ENCODE measurements at places on chromosomes 5 and 9.

- no peak for DNase-seq
Observed at GRCh38 chr5:100119903-100120302, 415.3 kb upstream of the FAM174A start.

DNA sequence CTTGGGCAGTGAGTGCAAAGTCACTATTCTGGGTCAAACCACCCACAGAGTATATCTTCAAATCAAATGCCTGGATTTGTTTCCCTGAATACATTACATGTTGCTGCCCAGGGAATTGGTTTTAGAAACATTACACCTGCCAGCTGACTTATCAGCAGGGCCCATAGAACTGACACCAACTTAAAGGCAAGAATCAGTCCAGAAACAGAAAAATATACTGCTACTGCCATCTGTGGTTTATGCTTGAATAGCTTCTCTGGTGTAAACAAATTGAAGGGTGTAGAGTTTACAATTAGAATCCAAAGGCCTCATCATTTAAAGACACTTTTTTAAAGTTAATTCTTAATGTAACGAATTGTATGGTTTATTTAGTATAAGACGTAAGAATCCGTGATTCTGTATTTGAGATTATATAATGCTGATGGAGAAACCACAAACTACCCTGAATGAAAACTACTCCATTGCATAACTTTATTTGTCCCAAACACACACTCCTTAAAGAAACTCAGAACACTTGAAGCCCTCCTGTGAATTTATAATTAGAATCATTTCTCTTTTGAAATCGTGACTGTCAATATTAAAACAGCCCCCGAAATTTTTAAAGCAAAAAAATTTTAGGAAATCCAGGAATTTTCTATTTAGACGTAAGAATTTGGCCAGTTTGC lies 6.2 kb downstream of the NR6A1 start:
- DNase-seq: no peak

GRCh38 chr5:129003232-129003631 lies 37.9 kb downstream of the SLC27A6 start:
- no peak for DNase-seq

GRCh38 chr9:114669961-114670360 lies 12.0 kb downstream of the TEX48 start:
- no peak for DNase-seq

DNA sequence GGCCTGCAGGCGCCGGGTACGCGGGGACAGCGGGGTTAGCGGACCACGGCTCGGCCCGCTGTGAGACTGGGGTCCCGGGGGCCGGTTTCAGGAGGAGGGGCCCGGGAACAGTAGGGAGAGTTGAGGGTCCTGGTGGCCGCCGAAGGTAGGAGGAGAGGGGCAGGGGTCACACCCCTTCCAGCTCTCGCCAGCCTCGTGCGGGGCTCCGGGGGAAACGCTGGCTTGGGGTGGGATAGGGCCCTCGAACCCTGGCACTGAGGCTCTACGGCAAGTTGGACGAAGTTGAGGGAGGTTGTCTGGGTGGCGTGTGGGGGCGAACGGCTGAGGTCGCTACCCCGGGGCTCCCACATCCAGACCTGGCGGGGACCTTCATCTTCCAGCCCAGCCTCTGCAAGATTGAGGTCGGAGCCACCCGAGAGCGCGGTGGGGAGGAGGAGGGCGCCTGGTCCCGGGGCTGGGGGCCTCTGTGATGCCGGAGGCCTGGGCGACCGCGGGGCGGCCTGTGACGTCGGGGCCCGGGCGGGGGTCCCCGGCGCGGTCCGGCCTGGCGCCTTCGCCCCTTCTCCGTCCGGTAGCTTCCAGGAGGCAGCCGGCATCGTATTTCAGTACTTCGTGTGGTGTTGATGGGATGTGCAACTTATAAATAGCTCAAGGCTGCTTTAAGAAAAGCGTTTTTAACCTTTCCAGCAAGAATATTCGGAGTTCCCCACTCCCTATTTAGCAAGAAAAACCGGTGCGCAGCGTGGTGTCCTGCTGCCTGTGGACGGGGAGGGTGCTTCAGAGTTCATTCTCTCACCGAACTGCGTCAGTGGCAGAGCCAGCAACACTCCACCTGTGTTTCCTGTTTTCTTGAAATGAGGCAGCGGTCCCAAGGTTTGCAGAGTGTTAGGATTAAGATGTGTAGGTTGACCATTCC lies 902 bp downstream of the HABP4 start:
- peak; percentile 43 for DNase-seq

DNA sequence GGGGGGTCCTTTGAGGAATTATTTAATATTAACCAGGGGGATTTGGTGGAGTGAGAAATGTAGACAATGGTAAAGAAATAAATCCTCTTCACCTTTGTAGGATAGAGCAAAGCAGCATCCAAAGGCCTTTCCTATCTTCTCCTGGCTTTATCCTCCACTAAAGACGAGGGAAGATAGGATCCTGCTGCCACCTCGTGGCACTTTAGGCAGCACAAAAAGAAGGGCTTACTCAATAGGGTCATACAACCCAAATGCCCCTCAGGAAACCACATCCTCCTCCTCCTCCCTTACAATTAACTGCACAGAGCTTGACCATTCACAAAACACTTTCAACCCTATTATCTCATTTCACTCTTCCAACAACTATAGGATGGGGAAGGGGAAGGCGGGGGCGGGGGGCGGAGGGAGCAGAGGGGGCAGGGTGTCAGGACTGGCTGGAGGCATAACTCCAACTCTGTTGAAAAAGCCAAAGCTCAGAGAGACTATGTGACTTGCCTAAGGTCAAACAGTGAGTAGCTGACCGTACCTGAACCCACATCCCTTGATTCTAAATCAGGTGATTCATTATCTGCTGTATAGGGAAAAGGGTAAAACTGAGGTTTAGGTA lies 45.4 kb upstream of the MYOT start:
- no peak for DNase-seq

GRCh38 chr5:95238560-95239325 lies 46.2 kb downstream of the MCTP1 start:
- DNase-seq: no peak

DNA sequence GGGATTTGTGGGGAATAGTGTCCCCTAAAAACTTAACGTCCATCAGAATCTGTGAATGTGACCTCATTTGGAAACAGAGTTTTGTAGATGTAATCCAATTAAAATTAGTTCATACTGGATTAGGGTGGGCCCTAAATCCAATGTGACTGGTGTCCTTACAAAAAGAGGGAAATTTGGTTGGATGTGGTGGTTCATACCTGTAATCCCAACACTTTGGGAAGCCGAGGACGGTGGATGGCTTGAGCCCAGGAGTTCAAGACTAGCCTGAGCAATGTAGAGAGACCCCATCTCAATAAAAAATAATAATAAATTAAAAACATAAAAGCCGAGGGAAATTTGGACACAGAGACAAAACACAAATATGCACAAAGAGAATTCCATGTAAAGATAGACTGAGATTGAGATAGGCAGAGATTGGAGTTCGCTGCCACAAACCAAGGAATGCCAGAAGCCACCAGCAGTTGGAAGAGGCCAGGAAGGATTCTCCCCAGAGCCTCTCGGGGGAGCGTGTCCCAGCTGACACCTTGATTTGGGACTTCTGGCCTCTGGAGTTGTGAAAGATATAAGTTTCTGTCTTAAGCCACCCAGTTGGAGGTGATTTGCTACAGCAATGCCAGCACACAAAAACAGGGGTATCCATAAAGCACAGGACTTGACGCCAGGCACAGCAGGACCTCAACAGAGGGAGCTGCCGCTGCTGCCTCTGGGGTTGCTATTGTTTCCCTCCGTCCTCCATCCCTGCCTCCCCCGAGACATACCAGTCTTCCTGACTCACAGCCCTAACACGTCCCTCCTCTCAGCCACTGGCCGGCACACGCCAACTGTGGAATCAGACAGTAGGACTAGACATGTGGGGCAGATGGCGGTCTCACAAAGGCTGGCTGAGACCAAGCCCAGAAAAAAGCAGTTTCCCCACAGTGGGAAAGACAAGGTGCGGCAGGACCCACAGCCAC lies 73.8 kb upstream of the IL17B start:
- no peak for DNase-seq

DNA sequence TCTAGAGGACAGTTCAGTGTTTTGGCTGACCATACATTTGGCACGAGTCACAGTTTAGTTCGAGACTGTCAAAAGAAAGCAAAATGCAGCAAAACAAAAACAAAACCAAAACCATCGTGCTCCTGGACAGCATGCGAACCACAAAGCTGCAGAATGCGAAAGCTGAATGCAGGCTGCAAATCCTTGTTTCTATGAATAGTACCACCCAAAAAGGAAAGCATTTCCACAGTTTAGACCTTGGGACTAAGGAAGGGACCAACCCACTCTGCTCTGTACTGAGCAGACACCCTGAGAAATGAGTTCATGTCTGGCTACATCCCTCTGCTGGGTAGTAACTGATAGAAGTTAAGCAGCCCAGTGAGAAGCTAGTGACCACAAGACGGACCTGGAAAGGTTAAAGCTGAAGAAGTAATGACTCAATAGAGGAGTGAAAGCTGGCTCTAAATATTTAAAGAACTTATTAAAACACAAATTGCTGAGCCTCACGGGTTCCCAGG lies 3.9 kb downstream of the GCNT4 start:
- DNase-seq: no peak

DNA sequence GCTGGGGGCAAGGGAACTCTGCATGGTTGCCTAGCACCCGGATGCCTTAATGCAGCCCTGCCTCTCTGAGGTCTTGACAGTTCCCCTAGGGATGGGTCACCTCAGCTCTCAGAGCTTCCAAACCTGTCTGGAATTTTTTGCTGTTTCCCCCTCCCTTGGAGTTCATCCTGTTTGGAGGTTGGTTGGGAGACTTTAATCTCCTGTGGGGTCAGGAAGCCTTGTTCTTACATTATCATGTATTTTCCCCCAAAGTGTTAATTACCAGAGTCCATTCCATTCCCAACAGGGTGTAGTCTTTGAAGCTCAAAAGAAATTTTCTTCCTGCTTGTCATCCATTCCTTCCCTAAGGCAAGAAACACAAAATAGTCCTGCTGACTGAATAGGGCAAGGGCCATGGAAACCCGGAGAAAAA lies 150.3 kb upstream of the SPRY4 start:
- DNase-seq: no peak

- DNase-seq: no peak
Observed at GRCh38 chr9:91716239-91716638, 233.8 kb downstream of the ROR2 start.

DNA sequence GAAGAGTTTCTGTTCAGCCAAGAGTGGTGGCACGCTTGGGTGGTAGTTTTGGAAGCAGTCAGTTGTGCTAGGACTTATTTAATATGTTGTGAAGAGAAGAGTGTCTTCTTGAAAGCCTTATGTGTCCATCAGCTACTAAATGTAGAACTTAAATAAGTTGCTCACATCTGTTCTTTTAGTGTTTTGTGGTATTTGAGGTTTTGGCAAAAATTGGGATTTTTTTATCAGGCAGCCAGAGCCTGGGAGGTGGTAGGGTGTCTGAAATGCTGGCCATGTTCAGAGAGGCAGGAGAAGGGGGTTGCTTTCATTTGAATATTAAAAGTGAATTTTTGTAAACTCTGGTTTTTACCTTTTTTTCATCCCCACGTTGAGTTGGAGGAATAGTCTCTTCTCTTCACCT lies 24.2 kb upstream of the ZBTB34 start:
- DNase-seq: no peak

- DNase-seq: no peak
Observed at GRCh38 chr5:181051841-181052671, 12.0 kb downstream of the BTNL9 start.

DNA sequence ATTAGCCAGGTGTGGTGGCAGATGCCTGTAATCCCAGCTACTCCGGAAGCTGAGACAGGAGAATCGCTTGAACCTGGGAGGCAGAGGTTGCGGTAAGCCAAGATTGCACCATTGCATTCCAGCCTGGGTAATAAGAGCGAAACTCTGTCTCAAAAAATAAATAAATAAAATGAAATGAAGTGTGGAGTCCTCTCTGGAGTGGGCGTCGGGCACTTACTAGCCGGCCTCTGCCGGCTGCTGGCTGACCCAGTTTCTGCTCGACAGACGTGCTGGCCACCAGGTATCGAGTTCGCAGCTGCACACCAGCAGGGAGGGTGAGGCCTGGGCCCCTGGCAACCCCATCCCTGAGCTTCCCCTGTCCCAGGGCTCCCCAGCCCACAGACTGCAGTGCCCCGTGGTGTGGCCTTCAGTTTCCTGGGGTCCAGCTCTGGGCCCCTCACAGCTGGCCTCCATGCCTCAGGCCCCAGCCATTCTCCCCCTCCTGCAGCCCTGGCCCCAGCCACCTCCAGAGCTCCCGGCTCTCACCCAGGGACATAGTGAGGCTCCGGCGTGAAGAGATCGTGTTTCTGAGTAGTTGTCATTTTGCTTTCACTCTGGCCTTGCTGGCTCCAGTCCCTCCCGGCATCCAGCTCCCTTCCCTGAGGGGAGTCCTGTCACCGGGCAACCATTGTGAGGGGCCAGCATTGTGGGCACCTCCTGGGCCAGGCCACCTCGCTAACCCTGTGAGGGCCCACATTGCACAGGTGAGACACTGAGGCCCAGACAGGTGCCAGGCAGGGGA lies 3.8 kb upstream of the STPG3 start:
- DNase-seq: no peak

GRCh38 chr9:98339987-98340800 lies 84.7 kb upstream of the TBC1D2 start:
- no peak for DNase-seq

DNA sequence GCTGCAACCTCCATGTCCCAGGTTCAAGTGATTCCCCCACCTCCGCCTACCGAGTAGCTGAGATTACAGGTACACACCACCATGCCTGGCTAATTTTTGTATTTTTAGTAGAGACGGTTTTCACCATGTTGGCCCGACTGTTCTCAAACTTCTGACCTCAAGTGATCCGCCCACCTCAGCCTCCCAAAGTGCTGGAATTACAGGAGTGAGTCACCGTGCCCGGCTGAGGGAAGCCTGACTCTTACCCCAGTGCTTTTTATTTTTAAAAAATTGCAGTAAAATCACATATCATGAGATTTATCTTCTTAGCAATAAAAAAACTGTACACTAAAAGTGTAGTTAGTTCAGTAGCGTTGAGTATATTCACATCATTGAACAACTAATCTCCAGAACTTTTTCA lies 105.3 kb downstream of the SLIT3 start:
- no peak for DNase-seq

DNA sequence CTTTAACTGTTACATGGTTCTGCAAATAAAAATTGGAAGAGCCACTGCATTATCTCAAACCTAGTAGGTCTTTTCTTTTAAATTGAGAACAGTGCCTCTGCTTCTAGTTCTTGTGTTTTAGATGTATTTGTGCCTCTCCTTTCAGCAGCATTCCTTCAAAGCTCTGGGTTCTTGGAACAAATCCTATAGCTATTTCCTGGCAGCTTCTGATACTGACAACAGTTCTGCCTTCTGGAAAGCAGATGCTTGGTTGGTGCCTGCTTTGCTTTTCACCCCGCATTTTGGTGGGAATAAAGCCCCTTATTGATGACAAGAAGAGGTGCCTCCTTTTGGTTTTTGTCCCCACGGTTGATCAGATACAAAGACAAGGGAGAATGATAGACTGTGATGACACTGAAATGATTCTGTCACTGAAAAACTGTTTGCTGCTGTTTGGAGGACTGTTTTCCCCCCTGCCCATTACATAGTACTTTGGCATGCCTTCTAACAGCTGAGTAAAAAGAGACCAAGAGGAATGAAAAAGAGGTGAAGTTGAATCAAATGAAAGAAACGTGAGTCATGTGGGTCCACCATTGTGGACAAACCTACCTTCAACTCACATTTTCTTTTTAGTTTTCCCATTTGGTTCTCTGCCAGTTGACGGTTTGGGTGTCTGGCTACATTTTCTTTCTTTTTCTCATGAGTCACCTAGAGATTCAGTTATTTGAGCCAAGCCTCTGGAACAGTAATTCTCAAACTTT lies 5.6 kb downstream of the PTCD2 start:
- DNase-seq: no peak
